ENCODE measurements at places on chromosomes 4 and X.
A peak's percentile ranks its signal among the peaks of the same experiment; 100 is the strongest.

DNA sequence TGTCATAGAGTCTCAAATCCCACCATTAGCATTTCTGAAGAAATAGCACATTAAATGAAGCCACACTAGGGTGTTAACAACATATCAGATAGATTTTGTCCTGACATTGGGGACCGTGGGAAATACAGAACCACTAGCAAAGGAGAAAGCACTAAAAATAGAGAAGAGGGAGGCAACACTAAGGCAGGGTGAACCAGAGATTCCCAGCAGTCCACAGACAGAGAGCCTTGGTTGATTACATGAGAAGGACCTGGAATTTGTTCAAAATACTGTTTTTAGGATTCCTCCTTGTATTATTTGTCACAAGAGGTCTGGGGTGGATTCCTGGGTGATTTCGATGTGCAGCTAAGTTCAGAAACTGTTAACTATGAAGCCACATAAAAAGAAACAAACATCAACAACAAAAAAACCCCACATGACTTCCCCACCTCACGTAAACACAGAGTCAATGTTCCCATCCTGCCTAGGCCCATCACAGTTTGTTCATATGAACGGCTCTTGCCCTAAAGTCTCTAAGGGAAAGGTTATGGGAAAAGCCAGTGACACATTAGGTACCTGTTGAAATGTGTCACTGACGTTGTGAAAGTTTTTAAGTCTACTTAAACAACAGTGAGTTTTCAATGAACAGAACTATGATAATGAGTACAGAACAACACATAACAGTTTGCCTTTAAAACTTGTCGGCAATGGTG is 23.6 kb upstream of the GRSF1 start:
- DNase-seq, result no peak

GRCh38 chr4:5858020-5858769 is 34.7 kb downstream of the CRMP1 start:
- no peak for DNase-seq

GRCh38 chr4:25441519-25442117 is 64.6 kb downstream of the ANAPC4 start:
- DNase-seq, result peak; percentile 41

- no peak for DNase-seq
These were observed 626 bp upstream of the CEP135 start for GRCh38 chr4:55947912-55948725.

GRCh38 chr4:48255072-48255958 is 14.3 kb downstream of the TEC start:
- DNase-seq, result peak; percentile 14

DNA sequence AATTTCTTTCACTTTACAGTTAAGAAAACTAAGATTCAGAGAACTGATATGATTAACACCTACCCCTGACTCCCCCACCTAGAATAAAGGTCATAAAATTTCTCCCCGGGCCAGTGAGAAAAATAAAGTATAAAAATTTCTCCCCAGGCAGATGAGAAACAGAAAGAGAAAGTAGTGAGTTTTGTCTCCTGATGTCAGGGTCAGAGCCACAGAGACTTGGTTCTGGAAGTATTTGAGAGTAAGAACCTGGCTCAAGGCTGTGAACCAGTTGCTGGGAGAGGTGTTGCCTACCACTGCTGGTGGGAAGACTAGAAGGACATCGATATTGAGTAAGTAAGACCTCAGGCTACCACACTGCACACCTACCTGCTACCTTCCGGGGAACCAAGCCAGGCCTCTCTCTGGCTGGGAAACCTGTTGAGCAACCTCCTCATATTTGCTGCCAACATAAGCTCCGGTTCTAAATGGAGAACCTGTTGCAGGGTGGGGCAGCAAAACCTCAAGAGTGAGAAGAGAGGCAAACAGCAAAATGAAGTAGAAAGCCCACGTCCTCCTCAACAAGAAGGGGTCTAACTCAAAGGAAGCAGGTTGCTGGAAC is 104.2 kb upstream of the PUDP start:
- no peak for DNase-seq

DNA sequence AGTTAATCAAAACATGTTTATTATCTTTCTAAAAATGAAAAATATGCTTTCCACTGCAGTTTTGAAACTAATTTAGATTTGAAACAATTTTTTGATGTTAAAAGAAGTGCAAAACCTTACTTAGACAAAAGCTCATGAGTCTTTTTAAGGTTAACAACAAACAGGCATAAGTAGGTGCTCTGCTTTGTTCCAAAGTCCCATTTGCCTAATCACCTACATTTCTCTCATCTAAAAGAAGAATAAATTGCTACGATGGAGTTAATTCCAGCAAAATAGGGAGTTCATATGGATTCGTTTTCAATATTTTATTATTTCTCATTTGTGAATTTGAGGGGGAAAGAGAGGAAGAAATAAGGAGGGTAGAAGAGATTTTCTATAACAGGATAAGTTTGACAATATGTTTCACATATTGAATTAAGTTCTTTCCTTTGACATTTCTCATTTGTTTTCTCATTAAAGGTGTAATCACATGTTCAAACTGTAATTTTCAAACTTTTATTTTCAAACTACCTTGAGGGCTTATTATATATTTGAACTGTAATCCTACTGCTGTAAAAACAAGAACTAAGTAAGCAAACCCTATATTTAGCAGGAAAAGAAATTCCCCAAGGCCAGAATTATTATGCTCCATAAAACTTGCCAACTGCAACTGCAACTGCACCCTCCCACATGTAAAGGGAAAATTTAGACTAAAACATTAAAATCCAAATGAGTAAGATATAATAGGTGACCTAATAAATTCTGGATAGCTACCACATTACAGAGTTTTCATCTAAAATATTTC is 9.6 kb upstream of the SLC39A8 start:
- DNase-seq, result no peak

DNA sequence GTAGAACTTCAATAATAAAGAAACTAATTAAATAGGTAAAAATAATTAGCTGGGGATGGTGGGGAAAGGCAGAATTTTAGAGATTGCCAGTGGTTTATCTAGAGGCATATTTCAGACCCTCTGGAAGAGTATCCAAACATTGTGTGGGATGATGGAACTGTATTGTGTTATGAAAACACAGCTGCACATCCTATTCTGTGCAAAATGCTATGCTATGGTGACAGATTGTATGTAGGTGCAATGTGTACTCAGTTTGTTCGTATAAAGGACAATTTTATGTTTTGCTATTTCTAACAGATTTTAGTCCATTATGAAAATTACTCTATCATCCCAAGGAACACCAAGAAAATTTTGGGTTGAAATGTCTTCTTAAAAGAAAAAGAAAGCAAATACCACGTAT is 1054.7 kb downstream of the PDHA2 start:
- no peak for DNase-seq

GRCh38 chr4:13933191-13933590 is 305.7 kb upstream of the BOD1L1 start:
- no peak for DNase-seq

DNA sequence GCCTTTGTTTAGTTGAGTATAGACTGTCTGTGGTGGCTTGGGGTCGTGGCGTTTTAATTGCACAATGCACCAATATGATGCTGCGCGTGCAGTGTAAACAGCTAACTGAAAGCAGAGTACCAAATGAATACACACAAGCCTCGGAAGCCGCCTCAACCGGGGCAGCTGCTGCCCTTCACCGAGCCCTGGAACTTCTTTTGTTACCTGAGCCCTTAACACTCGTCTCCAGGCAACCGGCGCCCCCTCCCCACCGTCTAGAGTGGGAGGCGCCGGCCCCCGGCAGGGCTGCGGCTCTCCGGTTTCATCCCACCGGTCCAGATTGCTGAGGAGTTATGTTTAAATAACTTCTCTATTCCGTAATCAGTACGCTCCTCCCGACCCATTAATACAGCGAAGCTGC is 173.2 kb upstream of the TBL1X start:
- DNase-seq, result no peak

- no peak for DNase-seq
These were observed 149.3 kb upstream of the FABP2 start for GRCh38 chr4:119471259-119471658.

GRCh38 chr4:150570862-150571261 is 11.1 kb upstream of the MAB21L2 start:
- no peak for DNase-seq

DNA sequence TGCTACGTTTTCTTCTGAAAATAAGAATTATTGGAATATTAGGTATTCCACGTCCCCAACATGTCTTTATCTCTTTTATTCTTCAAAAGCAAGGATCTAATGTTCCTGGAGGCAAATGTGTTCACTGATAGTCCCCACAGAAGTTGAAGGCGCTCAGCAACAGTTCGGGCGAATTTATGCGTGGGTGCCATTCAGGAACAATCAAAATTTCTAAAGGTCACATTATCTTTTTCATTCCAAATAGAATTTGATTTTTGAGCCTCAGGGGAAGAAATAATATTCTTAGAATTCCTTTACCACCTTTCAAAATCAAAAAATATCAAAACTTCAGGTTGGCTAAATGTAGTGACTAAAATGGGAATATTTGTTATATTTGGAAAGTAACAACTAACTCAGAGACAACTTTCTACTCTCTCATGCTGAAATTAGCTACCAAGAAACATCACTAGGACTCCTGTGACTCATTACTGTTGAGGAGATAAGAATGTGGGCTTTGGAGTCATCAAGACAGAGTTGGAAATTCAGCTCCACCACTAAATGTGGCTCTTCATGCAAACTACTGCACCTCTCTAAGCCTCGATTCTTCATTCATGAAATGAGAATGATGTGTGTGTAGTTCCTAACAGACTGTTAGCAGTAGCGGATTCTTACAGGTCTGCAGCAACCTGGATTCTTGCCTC is 72.3 kb upstream of the KIT start:
- no peak for DNase-seq

GRCh38 chr4:105451346-105451745 is 22.5 kb downstream of the PPA2 start:
- no peak for DNase-seq

GRCh38 chr4:162706051-162706450 is 460.6 kb downstream of the NAF1 start:
- no peak for DNase-seq

GRCh38 chrX:22121161-22121560 is 89.0 kb downstream of the PHEX start:
- DNase-seq, result no peak

- DNase-seq, result no peak
These were observed 153.1 kb downstream of the AMELX start for GRCh38 chrX:11446336-11446735.

DNA sequence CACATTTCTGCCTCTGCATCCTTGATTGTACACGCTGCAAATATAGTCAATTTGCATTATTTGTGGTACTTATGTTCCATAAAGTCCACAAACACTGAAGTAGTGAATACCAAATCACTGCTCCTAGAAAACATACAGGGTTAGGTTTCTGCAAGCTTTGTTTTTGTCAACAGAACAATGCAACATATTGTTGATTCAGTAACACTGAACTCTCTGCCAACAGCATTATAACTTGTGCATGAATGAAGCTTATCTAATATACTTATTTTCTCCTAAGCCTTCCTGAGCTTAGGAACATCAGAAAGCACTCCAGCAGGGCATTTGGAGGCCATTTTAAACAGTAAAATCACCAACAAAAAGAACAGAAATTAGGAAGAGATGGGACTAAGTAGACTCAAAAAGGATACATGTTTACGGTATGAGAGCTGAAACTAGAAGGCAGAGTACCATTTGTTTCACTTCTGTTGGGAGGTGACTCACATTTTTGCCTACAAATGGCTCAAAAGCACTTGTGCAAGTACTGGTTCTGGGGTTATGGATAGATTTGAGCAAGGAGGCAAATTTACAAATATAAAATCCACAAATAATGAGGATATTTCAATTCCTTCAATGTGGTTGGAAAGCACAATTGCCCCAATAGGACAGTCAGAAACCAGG is 14.1 kb downstream of the COX18 start:
- no peak for DNase-seq

DNA sequence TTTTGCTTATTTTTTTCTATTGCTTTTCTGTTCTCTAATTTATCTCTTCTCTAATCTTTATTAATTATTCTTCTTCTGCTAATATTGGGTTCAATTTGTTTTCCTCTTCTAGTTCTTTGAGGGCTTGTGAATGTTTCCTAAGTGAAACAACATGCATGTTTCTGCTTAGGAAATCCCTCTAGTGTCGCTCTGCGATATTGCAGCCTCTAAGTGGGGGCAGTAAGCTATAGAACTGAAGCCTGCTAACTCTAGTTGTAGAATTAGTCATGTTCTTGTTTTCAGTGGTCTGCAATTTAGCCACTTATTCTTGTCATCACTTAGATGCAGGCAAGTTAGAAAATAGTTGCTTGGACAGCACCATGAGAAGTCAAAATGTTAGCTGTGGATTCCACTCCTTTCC is 222.6 kb downstream of the SPIN4 start:
- no peak for DNase-seq

DNA sequence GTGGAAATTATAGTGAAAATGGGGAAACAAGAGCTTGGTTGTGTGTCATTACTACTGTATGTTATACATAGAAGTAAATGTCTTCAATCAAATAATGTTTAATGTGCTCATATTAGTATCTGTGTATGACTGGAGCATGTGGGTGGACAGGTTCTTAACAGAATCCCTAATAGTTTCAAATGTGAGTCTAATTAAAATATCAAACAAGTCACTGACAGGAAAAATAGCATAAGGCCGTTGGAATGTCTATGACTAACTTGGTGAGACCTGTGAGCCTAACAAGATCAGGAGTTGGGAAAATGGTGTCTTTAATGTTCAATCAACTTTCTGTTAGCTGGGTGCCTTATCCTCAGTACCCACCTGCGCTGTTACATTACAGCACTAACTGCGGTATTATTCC is 6.2 kb upstream of the CXCL3 start:
- DNase-seq, result no peak

GRCh38 chr4:19689511-19689910 is 562.2 kb upstream of the SLIT2 start:
- no peak for DNase-seq

- DNase-seq, result no peak
These were observed 16.7 kb downstream of the MGST2 start for GRCh38 chr4:139682309-139682708.

GRCh38 chr4:59818656-59819055 is 1381.5 kb upstream of the ADGRL3 start:
- DNase-seq, result no peak

DNA sequence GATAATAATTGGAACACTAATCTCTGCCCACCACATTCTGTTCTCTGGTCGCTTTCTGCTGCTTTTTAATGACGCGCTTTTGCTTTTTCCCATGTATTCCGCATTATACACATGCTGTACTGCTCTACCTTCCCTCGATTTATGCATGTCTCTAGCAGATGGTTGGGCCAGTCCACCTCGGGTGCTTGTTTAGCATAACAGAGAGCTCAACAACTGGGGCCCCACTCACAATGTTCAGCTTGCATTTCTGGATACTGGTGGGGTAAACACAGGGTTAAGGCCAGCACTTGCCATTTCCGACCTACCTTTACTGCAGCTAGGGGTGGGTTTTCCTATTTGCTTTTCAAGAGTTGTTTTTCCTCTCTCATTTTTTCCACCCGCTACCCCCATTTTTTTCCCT is 255.8 kb downstream of the SOX3 start:
- no peak for DNase-seq

DNA sequence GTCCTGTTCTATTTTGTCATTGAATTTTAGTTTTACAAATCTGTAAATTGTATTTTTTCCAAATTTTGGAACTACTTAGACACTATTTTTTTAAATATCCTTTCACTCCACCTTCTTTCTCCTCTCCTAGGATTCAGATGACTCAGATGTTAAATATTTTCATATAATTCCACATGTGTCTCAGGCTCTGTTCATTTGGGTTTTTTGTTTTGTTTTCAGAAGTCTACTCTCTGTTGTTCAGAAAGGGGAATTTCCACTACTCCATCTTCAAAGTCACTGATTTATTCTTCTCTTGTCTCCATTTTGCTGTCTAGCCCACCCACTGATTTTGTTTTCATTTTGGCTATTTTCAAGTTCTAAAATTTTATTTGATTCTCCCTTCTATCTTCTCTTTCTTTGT is 264.0 kb upstream of the SLIT2 start:
- no peak for DNase-seq
